WTC11 (cell line): ENCODE measurements at places on chromosomes 16 and 17. TPM values are rescaled to one million over a fixed set of nuclear protein-coding genes. Genes with fewer than 3 reads are reported as not detected.

- no peak for DNase-seq
Measured at GRCh38 chr16:12317121-12317810, 340.7 kb downstream of the SNX29 start.

Gene CALCOCO2
- 27.0 to 32.6 TPM (median 31.2 TPM) in 3 replicates for total RNA-seq

GRCh38 chr17:1484676-1485422, 7.6 kb downstream of the MYO1C start:
- peak; percentile 65 for DNase-seq

Gene MYOCD
- total RNA-seq = 0.78 to 1.2 TPM (median 0.85 TPM) in 3 replicates

Gene SPATA22
- total RNA-seq = not detected in 3 replicates

DNA sequence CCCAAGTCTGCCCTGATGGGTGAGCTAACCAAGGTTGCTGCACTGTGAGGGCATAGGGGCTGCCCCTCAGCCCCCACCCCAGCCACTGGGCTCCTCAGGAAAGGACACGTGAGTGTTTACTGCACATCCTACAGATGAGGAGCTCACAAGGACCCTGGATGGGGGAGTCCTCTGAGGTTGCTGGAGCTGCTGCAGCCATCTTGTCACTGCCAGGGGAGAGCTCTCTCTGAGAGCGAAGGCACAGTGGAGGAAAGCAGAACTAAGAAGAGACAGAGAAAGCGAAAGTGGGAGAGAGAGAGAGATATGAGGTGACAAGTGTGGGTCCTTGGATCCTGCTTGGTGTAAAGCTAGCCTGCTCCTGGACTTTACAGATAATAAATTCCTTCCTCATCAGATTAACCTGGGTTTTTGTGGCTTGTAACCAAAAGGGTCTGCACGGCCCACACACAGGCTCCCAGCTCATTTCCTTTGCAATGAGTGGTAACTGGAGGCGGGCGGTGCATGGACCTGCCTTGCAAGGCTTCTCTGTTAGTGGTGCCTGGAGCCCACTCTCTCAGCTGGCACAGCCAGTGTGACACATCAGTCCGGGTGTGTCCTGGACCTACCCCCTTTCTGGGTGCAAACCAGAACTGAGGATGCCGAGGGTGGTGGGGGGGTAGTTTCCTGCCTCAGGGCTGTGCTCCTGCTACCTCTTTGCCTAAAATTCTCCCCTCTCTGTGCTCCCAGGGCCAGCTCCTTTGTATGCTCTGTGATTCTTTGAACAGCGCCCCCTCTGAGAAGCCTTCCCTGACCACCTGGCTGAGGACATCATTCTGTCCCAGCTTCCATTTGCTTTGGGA, 14.2 kb downstream of the SNX20 start:
- peak; percentile 22 for DNase-seq

DNA sequence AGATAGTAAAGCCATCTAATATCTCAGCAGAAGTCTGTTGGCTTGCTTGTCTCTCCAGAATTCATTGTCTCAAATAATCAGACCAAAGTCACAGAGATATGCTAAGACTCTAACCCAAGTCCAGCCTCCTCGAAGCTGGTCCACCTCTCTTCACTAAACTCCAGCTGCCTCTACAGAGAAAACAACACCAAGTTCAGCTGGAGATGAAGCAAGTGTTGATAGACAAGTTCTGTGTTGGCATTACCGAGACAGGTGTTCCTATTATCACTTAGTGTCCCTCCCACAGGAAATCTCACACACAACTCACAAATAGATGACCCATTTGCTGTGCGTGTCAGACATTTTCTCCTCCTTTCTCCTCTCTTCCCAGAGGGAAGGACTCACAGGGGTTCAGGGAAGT, 164.4 kb upstream of the ANKFN1 start:
- no peak for DNase-seq

GRCh38 chr16:8346294-8346693, 244.0 kb downstream of the TMEM114 start:
- no peak for DNase-seq

DNA sequence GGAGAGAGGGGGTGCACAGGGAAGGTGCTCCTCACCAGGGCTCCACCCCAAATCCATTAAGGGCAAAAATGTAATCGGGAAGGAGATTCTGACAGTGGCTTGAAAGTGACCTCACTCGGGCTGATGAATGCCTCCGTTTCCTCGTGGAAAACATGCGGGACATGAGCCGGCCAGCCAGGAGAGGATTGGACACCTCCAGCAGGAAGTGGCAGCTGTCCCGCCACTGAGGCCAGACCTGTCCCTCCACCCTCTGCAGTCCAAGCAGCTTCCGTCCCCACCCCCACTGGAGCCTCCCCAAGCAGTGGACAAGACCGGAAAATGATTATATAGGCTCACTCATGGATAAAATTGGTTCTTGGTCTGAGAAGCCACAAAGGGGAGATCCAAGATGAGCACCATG, 82.1 kb upstream of the CCL1 start:
- no peak for DNase-seq

DNA sequence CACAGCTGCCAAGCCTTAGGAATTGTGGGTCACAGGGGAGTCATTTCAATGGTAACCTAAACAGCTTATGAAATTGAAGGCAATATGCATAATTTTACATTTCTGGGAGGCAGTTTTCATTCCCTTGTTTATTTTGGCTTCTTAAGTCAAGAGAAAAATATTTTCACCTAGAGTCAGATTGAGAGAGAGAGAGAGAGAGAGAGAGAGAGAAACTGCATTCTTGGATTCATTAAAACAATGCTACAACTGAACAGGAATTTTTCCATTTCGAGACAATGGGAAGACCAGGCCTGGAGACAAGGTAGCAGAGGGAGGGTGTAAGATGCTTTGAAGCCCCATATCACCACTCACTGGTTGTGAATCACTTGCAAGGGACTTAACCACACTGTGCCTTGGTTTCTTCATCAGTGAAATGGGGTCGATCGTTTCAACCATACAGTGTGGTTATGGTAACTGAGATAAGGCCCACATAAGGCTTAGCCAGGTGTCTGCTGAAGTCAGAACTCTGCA, 224.7 kb upstream of the IRX3 start:
- no peak for DNase-seq

DNA sequence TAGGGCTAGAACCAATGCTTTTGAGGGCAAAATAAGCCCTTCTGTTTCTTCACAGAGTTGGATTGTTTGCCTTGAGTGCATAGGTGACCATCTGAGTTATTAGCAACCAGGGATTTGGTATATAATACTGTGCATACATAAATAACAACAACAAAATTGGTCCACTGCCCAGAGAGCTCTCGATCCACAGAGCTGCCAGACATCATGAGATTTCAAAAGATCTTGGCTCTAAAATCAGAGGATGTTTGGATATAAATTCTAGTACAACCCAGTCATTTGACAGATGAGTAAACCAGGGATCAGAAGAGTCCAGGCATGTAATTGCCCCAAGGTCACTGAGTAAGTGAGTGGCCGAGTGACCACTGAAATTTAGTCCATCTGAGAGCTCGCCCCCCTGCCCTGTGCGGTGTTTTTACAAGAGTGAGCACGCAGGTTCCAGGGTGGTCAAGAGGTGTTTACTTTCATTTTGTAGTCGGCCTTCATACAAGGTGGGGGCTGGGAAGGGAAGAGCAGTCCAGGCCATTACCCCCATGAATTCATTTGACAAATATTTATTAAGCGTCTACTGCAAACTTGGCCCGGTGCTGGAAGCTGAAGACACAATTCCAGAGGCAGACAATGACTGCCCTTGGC, 1.8 kb upstream of the MT2A start:
- no peak for DNase-seq

Gene CCDC40
- 15.1 to 16.3 TPM (median 15.2 TPM) in 3 replicates for total RNA-seq

- DNase-seq = peak; percentile 73
Measured at GRCh38 chr16:55622930-55623561, 32.7 kb upstream of the SLC6A2 start.

- DNase-seq = no peak
Measured at GRCh38 chr17:37137070-37137610, 188.4 kb downstream of the AATF start.

- no peak for DNase-seq
Measured at GRCh38 chr17:76130473-76130872, 10.6 kb downstream of the FOXJ1 start.

Gene FBXO47
- not detected in 3 replicates for total RNA-seq

GRCh38 chr16:20611350-20611902, 35.3 kb upstream of the ACSM2B start:
- DNase-seq = no peak

GRCh38 chr16:11955713-11956123, 9.3 kb upstream of the TNFRSF17 start:
- no peak for DNase-seq

Gene ATXN7L3
- 113 to 124 TPM (median 114 TPM) in 3 replicates for total RNA-seq

DNA sequence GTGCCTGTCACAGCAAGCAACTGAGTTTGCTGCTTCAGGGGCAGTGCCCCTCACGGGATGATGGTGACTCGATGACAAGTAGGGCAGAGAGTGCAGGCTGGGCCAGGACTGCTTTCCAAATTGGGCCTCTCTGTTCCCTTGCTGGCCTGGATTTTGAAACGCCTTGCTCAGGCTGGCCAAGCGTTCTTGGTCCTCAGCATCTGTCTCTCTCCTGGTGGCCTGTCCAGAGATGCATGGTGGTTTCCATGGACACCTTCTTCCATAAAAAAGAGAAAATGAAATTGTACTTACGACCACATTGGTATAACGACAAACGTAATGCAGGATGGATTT, 19.4 kb upstream of the PRM1 start:
- DNase-seq = no peak

DNA sequence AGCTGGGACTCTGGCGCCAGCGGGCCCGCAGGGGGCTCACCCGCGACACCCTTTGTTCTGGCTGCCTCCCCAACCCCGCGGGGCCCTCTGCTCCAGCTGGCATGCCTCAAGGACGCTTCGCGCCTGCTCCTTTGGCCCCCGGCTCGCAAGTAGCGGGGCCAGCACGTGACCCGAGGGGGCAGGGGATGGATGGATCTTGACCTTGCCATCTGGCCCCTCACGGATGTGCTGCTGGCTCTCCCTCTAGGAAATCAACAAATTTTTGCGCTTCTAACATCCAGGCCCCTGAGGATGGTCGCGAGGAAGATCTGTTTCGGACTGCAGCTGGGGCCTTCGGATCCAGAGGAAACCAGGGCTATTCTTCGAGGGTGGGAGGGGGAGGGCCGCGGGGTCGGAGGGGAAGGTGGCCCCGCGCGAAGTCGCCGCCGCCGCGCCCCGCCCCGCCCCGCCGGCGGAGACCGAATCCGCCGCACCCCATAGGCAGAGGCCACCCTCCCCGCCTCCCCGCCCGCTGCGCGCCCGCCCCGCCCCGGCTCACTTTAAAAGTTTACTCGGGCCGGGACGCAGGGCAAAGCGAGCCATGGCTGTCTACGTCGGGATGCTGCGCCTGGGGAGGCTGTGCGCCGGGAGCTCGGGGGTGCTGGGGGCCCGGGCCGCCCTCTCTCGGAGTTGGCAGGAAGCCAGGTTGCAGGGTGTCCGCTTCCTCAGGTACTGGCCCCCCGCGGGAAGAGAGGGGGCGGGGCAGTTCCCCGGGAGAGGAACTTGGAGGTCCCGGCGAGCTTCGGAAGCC, at the start of gene ACSF2:
Gene ACSF2, plus strand, starts transcription at position 537 of the 790 bp plus-strand sequence. Its CDS starts 44 bp downstream, at position 581.
- peak; percentile 64 for DNase-seq

Gene KRTAP29-1
- total RNA-seq = not detected in 3 replicates

GRCh38 chr16:35186045-35186759, 1726.8 kb downstream of the TP53TG3F start:
- no peak for DNase-seq

Gene CD300E
- not detected in 3 replicates for total RNA-seq

Gene TAC4
- not detected in 3 replicates for total RNA-seq

Gene C17orf50
- total RNA-seq = 0.30 to 0.89 TPM (median 0.35 TPM) in 3 replicates

DNA sequence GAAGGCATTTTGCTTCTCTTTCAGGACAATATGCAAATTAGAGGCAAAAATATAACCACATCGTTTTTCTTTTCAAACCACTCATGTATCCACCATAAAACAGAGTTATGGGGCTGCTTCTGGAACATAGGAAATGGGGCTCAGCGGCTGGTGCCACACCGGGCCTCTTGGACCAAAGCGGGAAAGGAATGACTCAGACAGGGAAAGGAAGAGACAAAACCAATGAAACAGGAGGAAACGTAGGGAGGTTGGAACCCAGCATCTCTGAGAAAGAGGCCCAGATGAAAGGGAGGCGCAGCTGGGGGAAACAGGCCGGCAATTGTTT, 28.5 kb downstream of the CUEDC1 start:
- DNase-seq = no peak

DNA sequence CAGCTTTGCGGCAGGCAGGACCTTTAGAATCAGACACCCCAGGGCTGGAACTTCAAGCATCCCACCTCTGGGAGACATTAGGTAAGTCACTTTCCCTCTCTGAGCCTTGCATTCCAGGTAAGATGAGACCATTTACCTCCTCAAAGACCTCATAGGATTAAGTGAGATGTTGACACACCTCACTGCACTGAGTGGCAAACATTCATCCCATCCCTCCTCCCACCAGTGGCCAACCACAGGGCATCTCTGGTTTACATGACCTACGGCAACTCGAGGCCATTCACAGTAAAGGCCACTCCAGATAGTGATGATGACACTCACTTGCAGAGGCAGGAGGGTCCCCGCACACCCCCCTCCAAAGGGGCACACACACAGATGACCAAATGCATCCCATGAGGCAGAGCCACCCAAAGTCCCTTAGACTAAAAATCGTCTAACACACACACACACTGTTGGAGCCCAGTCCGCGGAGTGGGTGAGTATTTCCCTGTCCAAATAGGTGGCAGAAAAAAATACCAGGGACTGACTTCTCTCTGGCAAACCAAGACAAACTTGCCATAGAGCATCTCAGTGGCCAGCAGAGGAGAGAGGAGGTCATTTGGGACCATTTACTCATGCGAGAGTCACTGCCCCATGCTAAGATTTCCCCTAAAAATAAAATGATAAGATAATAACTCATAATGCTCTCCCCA, 454.9 kb downstream of the SOX9 start:
- DNase-seq = no peak

Gene CACNB1
- total RNA-seq = 11.2 to 17.0 TPM (median 11.9 TPM) in 3 replicates

DNA sequence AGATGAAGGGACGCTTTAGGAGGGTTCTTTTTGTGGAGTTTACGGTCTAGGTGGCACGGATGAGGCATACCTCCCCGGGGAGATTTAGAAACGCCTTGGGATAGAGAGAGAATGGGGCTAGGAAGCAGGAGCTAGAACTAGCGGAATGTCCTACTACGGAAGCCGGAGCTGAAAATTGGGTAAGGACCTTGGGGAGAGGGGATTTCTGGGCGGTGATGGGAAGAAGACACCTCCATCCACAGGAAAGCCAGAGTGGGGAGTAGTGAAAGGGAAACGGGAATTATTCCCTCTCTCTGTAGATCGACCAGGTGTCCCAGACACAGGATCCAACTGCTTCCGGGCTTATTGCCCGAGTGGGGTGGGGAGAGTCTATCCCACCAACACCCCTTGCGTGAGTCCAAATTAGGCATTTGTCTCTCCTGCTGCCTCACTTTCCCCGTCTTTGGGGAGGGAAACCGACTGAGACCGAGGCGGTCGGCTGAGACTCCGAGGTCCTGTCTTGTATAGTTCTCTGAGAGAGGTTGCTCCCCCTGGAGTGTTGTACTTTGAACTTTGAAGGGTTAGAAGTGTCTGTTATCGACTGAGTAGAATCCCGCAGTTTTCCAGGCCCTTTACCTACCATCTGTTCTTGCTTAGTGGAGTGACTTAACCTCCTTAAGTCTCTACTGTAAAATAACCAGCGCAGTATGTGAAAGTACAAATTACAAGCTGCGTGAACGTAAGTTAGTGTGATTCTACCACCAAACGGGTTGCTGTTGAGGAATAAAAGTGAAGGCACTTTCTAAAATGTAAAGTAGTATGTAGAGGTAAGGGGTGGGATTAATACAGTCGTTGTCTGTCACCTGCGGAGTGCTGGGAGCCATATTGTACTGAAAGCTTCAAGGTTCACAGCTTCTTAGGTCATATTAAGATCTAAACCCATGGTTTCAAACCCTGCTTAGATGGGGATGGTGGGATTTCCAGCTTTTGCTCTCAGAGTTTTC, 1.0 kb downstream of the RSPRY1 start:
- no peak for DNase-seq

Gene ACAP1
- 58.6 to 63.9 TPM (median 60.6 TPM) in 3 replicates for total RNA-seq
